ENCODE measurements at places on chromosomes 13 and 19.

DNA sequence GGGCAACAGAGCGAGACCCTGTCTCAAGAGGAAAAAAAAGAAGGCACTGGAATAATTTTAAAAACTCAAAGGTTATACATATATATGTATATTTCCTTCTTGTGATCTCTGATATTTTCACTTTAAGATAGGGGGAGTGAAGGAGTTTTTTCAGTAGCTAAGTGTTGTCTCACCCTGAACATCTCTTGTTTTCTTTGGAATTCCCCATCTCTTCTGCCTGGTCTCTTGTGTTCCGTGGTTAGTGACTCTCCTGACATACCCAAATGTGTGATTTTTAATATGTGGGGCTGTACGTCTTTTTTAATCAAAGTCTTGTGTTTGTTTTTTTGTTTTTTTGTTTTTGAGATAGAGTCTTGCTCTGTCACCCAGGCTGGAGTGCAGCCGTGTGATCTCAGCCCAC, 15.3 kb upstream of the KCTD4 start:
- no peak for DNase-seq

GRCh38 chr13:76503766-76504165, 382.4 kb downstream of the KCTD12 start:
- no peak for DNase-seq

GRCh38 chr19:1492474-1493006, 1.6 kb downstream of the REEP6 start:
- no peak for DNase-seq

DNA sequence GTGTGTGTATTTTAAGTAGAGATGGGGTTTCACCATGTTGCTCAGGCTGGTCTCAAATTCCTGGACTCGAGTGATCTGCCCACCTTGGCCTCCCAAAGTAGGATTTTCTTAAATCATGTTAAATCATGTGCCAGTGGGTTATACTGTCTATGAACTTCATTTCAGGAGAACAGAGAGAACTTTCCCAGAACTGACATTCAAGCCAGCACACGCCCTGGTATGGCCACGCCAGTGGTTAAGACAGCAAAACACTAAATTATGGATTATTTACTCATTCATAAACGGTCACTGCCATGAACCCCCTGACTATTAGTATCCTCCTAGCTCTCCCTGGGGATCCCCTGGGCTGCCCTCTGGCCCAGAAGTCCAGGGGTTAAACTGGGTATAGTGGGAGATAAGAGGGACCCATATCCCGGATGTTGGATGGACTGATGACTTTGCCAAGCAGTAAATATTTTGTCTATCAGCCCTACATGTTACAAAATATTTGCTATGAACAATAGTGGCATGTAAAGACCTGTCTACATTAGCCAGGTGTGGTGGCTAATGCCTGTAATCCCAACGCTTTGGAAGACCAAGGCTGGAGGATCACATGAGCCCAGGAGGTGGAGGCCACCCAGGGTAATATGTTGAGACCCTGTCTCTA, 16.1 kb upstream of the STRN4 start:
- no peak for DNase-seq

- DNase-seq, result no peak
Measured at GRCh38 chr13:74046431-74046830, 87.8 kb downstream of the KLF12 start.

DNA sequence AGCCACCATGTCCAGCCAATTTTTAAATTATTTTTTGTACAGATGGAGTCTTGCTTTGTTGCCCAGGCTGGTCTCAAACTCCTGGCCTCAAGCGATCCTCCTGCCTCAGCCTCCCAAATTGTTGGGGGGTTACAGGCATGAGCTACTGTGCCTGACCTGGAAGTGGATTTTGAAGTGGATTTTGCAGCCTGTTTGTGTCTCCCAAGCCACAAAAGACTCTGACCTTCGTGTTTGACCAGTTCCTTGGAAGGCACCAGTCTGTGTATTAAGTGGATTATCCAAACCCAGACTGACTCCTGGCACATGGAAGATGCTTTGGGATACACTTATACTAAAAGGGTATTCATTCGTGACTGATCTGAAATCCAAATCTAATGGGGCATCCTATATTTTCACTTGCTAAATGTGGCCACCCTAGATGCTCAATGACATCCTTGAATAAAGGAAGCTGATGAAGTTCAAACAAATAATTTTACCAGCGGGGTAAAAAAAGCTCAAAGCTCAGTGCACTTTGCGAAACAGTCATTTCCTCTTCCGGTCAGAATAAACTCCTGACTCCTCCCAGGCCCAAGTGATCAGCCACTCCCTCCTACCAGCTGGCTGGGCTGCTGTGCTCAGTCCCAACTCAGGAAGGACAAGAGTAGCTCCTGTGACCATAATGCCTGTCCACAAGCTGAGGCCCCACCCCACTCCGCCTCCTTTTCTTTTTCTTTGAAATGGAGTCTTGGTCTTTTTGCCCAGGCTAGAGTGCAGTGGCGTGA, 32.6 kb upstream of the GATAD2A start:
- no peak for DNase-seq

DNA sequence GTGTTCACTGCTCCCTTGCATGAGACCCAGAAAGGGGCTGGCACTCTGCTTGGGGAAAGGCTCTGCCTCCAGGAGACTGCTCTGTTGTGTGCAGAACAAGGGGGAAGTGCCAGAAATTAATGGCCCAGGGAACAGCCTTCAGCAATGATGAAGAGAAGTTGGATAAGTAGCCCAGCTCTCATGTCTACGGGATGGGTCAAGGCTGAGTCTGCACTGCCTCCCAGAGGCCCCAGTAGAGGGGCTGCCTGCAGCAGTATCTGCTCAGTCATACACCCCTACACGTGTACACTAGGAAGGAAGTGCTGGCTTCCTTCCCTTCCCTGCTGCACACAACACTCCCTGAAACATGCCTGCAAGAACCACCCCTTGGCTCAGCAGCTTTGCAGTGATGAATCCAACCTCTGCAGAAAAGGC, 54.6 kb upstream of the URI1 start:
- DNase-seq, result no peak

DNA sequence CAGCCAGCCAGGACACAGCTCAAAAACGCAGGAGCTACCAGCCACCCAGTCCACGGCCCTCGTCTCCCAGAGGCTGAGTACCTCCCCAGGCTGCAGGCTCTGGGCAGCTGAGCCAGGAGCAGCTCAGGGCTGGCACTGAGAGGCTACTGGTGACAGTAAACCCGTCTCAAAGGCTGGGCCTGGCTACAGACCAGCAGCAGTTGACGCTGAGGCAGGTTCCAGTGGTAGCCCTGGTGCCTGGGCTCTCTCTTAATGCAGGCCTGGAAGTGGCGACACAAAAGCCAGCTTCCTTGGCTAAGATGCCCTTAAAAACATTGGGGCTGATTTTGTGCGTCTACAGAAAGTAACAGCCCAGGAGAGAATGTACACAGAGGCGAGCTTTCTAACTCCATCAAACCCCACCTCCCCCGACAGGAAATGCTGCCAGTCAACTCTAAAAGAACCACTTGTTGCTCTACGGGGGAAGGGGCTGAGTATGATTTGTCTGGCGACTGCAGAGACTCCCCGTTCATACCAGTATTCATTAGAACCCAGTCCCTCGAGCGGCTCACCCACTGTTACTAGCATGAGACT, 126.3 kb downstream of the STK24 start:
- no peak for DNase-seq

DNA sequence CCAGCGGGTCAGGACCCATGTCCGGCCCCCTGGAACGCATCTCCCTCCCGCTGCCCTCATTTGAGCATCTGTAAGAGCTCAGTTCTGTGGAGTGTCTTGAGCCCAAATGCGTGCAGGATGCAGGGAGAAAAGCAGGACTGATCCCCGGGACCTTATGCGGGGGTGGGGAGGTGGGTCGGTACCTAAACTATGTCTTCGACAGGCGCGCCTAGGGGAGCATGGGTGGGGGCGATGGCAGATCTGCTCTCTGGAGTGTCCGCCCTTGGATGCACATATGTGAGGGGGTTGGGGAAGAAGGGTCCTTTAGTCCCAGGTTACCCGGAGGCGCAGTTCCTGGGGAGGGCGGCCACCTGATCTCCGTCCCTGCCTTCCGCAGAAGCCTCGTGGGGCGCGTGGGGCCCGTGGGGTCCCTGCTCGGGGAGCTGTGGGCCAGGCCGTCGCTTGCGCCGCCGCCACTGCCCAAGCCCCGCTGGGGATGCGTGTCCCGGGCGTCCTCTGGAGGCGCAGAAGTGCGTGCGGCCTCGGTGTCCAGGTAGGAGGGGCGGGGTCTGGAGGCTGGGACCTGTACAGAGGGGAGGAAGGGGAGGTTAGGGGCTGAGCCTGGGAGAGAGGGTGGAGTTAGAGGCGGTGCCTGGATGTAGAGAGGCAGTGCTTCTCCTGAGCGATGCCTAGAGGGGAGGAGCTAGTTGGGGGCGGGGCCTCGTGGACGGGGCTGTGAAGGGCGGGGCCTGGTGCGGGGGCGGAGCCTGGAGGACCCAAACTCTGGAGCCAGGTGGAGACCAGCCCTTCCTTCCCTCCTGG, 2.9 kb downstream of the CILP2 start:
- no peak for DNase-seq
